ENCODE measurements at places on chromosomes 2 and 18.

DNA sequence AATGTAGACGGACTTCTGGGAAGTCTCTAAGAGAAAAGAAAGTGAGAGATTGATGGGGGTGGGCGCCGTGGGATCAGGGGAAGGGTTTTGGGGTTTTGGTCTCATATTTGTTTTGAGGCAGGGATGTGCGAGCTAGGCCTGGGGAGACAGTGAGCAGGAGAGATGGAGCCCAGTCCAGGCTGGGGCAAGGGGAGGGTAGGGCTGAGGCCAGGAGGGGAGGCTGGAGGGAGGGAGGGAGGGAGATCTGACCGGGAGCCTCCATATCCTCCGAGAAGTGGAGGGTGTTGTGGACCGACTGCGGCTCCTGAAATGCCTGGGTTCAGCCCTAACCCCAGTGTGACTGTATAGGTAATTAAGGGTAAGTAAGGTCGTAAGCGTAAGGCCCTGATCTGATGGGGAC lies 72.8 kb upstream of the ODC1 start:
- no peak for DNase-seq

DNA sequence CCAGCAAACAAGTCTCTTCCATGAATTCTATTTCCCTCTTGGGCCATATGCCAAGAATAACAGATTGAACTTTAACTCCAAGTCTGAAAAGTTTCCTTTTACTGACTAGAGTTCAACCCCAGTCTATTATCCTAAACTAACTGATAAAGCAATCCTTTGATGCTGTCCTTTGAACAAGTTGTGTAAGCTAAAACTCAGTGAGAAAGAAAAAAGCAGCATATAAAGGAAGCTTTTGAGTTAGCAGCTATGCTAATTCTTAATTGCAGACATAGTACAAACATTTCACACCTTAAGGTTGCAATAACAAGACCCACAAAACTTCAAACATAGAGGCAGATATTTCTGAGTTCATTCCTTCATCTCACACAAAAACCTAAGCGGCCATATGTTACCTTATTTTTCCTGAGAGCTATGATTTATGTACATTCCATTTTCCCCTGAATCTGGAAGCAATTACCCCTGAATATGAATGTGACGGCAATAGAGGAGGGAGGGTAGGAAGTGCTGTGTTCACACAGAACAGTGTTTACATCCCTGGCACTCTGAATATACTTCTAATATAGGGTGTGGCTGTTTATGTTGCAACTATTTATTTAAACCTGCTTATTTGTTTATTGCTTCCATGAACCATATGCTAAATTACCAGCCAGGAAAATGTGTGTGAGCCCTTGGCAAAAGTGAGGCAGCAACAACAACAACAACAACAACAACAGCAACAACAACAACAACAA lies 180.6 kb downstream of the IRS1 start:
- no peak for DNase-seq

- no peak for DNase-seq
Observed at GRCh38 chr2:170145191-170145590, 32.8 kb upstream of the MYO3B start.

DNA sequence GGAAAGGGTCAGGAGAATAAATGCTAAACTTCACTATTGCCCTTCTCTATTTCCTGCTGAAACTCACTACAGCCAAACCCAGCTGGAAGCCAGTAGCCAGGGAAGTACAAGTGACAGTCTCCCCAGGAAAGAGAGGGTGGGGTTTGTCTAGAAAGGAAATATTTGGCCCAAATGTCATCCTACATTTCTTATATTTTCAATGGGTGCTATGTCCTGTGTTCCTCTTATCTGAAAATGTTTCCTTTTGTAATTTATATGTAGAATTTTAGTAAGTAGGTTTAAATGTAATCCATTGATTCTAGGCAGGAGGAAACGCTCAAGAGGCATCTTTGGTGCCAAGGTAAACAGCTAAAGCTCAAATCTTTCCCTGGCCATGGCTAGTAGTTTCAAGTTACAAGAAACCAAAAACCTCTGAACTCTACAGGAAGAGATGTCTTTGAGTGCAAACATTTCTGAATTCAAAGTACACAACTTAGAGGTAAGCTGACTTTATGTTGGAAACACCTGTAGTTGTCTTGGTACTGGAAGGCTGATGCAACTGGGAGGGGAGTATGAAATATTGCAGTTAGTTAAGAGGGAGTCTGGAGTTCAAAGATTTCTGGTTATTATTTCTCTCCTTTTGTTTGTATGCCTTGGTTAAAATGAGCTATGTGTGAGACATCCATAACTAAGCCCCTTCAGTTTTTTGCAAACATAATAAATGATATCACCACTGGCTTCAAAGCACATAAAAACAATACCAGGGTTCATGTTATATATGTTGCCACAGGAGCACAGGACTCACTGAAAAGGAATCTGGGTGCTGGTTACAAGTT lies 356.1 kb upstream of the ZC3H15 start:
- no peak for DNase-seq

- DNase-seq = no peak
Observed at GRCh38 chr18:50813353-50813752, 6.5 kb downstream of the MRO start.

GRCh38 chr2:60633615-60634014 lies 80.2 kb upstream of the BCL11A start:
- DNase-seq = no peak

GRCh38 chr2:232901736-232902578 lies 31.9 kb downstream of the SNORC start:
- no peak for DNase-seq

DNA sequence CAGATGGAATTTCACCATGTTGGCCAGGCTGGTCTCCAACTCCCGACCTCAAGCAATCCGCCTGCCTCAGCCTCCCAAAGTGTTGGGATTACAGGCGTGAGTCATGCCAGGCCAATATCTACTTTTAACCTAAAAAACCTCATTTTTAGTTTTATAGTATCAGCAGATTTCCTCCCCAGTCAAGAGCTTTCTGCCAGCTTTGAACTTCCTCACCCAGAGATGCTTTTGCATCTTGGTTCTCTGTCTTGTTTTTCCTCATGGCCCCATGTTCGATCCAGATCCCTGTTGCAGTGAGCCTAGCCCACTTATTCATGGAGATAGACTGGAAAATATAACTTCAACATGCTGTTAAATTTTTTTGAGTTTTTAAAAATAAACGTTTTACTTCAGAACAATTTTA lies 33.1 kb upstream of the CFAP36 start:
- DNase-seq = no peak

DNA sequence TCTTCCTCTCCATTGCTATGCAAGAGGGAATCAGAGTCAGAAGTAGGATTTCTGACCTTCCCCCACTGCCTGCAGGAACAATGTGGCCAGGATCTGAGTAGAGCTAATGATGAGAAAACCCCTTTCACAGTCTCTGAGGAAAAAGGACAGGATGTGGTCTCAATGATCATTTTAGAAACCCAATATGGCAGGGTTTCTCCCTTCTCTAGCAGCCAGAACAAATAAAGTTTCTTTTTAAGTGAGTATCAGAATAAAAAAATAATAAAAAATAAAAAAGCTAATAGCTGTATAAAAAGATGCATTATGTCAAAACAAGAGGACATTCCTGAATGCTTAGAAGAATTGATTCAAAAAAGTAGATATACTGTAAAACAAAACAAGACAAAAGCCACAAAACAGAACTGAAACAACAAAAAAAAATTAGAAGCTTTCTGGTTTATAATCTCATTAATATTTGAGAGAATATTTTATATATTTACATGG lies 1124.9 kb upstream of the ZEB2 start:
- DNase-seq = no peak

DNA sequence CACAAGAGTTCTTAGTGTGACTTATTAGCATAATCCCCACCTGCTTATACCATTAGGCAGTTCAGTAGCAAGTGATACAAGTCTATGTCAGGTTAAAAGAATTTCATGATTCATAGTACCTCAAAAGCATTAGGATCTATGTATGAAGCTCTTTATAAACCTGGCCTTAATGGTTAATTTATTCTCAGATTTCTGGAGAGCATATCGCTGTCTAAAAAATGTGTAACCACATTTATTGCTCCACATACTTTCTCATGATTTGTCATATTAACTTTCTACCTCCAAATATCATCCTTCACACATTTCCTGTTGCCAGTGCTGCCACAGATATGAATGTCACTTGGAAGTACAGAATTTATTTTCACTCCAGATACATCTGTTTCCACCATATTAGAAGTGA lies 332.8 kb upstream of the MAP2 start:
- no peak for DNase-seq

All from left ventricle myocardium superior (tissue), 1 donor.